ENCODE measurements at places on chromosomes 4 and X.

GRCh38 chr4:187993827-187994226 lies 1.7 kb upstream of the ZFP42 start:
- no peak for DNase-seq

- DNase-seq, result no peak
Measured at GRCh38 chrX:146208821-146209220, 391.2 kb downstream of the SLITRK2 start.

- DNase-seq, result no peak
Measured at GRCh38 chr4:141851246-141851891, 215.0 kb downstream of the IL15 start.

DNA sequence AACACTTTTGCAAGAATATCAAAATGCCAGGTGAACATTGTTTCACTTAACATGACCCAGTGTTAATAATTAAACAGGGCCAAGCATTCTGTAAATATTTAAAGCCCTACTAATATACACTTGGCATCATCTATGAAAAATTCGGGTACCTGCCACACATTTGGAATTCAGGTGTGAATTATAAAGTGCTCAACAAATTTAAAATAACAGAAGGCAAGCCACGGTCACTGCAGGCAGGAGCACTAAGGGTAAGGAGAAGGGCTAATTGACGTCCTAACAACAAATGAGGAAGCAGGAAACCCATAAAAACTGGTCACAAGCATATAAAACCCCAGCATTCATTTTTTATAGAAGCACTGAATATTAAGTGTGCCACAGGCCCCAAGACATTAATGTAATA lies 43.8 kb upstream of the CPEB2 start:
- no peak for DNase-seq

DNA sequence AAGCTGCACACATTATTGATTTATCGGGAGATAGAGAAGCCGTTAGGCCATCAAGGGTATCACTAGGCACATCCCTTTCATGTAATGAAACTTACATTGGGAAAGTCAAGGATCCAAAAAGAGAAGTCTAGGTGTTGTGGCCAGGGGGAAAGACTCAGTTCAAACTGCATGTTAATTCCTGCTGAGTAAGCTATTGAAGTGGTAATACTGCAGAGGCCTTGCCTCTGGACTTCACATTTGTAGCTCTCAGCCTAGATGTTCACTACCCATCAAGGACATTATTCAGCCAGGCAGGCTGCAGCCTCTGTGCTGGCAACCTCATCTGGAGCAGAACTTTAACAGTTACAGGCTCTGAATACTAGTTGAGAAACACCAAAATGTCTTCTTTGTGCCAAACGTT lies 2094.5 kb upstream of the AGA start:
- DNase-seq, result no peak

GRCh38 chr4:139514382-139515059 lies 41.5 kb downstream of the SETD7 start:
- DNase-seq, result no peak

Data from cortex of kidney (tissue), 1 donor.